ENCODE measurements at places on chromosomes 12 and 14.

DNA sequence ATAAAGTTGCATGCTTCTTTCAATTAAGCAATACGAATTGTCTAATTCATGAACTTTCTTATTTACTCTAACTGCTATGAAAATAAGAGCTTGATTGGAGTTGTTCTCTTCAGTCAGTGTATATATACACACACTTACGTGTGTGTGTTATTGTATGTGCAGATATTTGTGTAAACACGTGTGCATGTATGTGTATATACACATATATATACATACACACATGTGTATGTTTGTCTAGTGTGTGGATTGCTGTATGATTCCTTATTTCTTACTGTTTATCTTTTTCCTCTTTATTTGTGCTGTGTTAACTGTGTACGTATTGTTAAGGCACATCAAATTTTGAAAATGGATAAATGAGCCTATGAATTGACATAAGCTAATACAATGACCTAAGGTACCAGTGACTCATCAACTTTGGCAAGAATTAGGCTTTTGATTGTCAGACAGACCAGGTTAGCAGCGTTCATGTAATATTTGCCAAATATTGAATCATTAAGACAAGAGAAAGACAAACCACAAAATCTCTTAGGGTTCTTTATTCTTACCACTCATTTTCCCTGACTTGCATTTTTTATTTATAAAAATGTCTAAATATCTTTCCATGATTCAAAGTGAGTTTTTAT is 423.9 kb downstream of the SOX5 start:
- DNase-seq: no peak

DNA sequence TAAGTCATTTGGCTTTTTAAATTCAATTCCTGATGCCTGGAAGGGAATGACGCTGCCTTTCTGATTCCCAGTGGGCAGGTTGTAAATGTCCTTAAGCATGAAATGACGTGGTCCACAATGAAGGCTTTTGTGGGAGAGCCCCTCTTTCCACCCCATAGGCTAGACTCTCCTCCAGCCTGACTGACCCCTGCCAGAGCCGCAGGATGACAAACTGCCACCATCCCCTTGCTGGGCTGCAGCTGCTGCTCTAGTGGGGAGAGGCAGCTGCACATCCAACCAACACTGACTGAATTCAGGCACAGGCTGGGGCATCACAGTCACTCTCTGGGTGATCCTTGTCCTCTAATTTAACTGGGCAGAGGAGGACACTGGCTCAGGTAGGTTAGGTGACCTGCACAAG is 6.3 kb downstream of the TSPAN11 start:
- no peak for DNase-seq

DNA sequence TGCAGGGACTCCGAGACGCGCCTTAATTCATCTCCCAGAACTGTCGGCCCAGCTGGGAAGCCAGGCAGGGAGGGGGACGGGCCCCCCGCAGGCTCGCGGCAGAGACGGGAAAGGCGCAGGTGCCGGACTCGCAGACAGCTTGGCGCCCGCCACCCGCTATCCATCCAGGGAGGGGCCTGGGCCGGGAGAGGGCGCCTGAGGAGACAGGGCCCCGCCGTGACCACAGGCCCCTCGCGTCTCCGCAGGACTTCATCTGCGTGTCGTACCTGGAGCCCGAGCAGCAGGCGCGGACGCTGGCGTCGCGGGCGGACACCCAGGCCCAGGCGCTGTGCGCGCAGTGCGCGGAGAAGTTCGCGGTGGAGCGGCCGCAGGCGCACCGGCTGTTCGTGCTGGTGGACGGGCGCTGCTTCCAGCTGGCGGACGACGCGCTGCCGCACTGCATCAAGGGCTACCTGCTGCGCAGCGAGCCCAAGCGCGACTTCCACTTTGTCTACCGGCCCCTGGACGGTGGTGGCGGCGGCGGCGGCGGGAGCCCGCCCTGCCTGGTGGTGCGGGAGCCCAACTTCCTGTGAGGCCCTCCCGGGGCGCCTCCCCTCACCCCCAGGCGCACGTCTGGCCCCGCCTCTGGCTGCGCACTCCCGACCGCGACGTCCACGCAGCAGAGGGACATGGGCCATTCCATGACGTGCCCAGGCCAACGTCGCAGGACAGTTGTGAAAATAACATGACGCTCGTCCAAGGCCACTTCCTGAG is 60.6 kb downstream of the LGMN start:
- DNase-seq: no peak

GRCh38 chr14:45902241-45902640 is 649.2 kb upstream of the MIS18BP1 start:
- DNase-seq: no peak

GRCh38 chr14:93987376-93987775 is 9.7 kb upstream of the CCDC197 start:
- DNase-seq: no peak

GRCh38 chr12:118534003-118534402 is 157.6 kb downstream of the SUDS3 start:
- no peak for DNase-seq

DNA sequence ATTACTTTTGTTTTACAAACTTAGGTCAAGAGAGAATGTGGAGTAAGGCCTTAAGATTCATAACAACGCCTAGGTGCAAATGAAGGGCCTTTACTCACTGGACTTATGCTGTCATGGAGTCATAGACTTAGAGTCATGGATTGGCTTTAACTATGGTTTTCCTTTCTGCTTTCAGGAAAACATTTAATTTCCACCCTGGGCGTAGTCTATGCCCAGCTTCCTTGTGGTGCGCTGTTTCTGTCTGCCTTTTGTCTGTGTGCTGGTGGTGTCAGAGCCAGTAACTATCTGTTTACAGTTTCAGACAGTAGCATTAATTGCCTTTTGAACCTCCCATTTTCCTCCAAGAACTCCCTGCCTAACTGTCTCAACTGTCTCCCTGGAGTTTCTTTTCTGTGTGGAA is 31.8 kb upstream of the COX6A1 start:
- no peak for DNase-seq

- no peak for DNase-seq
Observed at GRCh38 chr12:71664411-71665089, 449 bp downstream of the THAP2 start.
